ENCODE measurements at places on chromosomes 3 and 15. TPM values are rescaled to one million over a fixed set of nuclear protein-coding genes. Genes with fewer than 3 reads are reported as not detected.

- DNase-seq = no peak
These were observed 20.2 kb upstream of the CDCP1 start for GRCh38 chr3:45166321-45166879.

DNA sequence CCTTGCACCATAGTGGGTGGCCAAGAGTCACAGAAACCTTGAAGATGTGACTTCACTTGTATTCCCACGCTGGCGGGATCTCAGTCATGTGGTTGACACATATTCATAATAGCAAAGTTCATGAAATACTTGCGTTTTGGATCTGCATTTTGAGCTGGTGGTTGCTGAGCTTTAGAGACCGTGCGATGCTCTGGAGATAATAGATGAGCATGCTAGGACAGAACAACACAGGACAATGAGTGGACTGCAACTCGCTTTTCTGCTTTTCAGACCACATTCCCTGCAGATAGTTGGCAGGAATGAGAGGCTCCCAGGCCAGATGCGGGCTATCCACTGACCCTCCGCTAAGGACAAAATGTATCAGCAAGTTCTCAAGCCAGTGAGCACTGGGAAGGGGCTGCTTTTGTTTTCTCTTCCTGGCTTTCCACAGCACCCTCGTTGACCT, 13.8 kb upstream of the STARD5 start:
- peak; percentile 28 for DNase-seq

GRCh38 chr3:58497097-58497496, 5.2 kb downstream of the KCTD6 start:
- DNase-seq = peak; percentile 57

DNA sequence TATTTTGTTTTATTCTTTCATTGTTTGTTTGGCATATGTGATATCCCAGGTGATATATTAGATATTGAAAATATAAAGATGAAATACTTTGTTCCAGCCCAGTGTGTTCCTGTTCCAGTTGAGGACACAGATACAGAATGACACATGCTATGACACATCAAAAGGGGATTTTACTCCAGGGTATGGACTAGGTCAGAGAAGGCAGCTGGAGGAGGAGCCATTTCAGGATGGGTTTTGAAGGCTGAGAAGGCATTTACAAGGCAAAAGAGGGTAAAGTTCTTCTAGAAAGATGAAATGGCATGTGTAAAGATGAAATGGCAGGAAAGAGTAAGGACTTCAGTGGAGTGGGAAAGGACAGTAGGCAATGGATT, 163.8 kb downstream of the ZIC1 start:
- no peak for DNase-seq

PPIB gene
- total RNA-seq = 384 TPM
